NCI-H1436 (cell line): ENCODE measurements at places on chromosomes 12 and 14.

DNA sequence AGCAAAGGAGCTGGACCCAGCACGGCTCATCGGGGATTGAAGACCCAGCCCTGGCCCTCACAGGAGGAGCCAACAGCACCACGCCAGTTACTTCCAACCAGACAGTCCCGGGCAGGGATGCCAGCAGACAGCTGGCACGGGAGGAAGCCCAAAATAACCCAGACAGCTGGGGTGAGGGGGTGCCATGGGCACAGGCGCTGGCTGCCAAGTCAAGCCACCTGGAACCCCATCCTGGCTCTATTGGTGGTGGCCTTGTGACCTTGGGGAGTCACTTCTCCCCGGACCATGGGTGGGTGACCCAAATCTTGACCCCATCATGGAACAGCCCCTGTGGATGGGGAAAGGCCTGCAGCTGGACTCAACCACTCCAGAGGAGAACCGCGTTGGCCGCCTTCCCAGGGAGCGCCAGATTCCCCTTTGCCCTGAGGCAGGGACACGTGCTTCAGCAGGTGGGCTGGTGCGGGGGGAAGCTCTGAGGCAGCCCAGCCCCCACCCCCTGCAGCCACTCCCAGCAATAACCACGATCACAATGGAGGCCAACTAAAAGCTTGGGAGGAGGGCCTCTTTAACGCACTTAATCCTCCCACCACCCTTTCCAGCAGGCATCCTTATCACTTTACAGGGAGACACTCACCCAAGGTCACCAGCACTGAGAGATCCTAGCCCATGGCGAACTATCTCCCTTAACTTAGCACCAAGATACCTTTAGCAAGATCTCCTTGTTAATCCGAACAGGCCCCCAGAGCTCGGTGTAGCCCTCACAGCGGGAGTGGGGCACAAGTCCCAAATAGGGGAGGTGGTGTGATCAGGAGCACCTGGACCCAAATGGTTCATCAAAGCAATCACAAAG, 4.7 kb upstream of the RHOF start:
- peak; percentile 86 for DNase-seq

- no peak for DNase-seq
These were observed 96.8 kb downstream of the B4GALNT3 start for GRCh38 chr12:556498-556897.

GRCh38 chr14:95034788-95035187, 122.5 kb downstream of the DICER1 start:
- DNase-seq = no peak

DNA sequence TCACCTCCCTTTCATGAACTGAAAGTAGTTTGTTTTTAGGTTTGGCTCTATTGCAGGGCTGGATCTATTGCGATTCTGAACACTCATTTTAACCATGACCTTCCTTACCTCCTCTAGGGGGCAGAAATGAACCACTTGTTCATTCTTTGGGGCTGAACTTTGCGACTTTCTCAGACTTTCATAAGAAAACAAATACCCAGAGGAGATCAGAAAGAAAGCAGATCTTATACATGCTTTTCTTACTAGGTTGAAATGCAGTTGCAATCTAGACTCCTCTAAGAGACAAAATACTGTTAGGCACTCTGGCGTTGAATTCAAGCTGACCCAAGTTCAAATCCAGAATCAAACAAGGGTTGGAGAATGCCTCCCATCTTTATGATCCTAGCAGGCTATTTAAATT, 32.6 kb upstream of the PLEKHG3 start:
- peak; percentile 56 for DNase-seq

DNA sequence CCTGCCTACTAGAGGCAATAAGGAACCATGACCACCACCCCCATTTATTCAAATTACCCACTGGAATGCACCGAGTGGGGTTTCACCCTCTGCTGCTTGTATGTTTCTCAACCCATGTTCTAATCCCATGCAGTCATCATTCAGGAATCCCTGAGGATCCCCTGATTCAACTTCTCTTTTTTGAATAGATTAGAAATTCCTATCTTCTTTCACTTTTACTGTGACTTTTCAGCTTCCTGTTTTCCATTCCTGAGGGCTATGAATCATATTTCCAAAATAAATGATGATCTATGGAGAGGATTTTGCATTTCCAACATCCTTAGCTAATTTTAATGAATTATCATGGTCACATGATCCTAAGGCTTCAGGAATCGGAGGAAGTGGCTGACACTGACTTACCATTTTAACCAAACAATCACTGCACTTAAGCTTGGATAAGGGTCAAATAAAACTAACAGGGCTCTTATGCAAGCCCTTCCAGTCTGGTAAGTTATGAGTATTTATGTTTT, 19.4 kb upstream of the P2RX4 start:
- DNase-seq = no peak

DNA sequence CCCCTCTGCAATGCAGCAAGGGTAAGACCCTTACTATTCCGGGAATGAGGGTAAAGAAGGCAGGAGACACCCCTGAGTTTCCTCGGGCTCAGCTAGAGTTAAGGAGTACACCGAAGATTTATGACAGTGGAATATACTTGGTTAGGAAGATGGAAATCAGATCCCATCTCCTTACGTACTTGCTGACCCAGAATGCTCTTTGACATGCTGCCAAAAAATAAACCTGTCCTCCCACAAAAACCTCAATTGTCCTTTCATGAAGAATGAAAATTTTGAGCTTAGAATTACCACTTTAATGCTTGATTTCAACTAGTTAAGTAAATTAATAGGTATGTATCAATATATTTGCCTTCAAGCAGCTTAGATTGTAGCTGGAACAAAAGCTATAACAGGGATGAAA, 99.5 kb downstream of the PRIMA1 start:
- no peak for DNase-seq

GRCh38 chr14:102749393-102750305, 27.6 kb upstream of the TRAF3 start:
- peak; percentile 26 for DNase-seq

DNA sequence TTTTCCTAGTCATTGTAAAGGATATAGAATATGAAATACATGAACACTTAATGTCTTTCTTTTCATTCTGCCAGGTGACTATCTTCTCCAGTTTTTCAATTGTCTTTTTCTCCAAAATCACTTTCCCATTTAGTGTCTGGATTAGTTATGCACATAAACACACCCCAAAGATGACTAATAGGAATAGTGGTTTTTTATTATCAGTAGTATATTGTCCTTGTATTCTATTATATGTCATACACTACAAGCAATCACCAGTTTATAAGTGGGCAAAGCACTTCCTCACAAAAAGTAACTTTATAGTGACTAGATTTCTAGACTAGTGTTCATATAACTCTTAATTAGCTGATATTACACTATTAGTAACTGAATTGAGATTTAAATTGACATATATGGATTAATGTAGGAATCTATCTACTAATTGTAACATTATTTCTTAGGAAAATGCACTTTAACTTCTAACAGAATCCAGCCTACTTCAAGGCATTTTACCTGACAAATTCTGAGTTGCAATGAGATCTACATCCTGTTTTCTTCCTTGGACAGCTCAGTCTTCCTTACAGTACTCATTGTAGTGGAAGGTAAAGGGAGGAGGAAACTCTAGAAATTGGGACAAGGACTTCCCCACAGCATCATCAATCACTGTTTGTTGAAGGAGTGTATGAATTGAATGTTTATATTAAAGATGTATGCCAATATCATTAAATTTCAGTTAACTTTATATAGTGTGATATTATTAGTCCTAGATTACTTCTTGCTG, 186.1 kb upstream of the GARIN2 start:
- no peak for DNase-seq

- DNase-seq = no peak
These were observed 6.3 kb downstream of the DDX55 start for GRCh38 chr12:123608182-123608581.

DNA sequence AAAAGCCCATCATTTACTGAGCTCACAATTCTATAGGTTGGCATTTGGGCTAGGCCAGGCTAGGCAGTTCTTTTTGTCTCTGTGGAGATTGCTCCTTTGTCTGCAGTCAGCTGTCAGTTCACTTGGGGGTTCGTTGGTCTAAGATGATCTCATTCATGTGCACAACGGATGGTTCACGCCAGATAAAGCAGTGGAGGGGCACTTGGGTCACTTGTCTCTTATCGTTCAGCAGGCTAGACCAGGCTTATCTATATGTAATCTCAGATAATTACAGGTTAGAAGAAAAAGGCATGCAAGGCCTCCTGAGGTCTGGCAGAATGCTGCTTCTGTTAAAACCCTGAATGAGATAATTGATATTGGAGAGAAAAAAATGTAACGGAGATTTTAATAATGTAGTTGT, 119.0 kb upstream of the ATP2B1 start:
- no peak for DNase-seq

- DNase-seq = no peak
These were observed at the start of gene RAB15 for GRCh38 chr14:64971943-64972791. TSS of gene RAB15 (minus strand) at chr14:64972336. CDS start at chr14:64972076, 260 bp downstream.

- DNase-seq = no peak
These were observed 16.5 kb upstream of the FIGNL2 start for GRCh38 chr12:51864833-51865670.

- DNase-seq = no peak
These were observed 65.0 kb upstream of the MON2 start for GRCh38 chr12:62401631-62402030.
